ENCODE measurements at places on chromosomes 5 and 9. TPM values are rescaled to one million over a fixed set of nuclear protein-coding genes. Genes with fewer than 3 reads are reported as not detected.

Gene EGFLAM
- 8.0 TPM for total RNA-seq

Gene HK3
- total RNA-seq, result 0.46 TPM

Gene RAD50
- total RNA-seq, result 35.5 TPM

Gene SLC6A7
- not detected for total RNA-seq

Gene CYLC2
- not detected for total RNA-seq

Gene OMD
- total RNA-seq, result 5.9 TPM

Gene OLFML2A
- total RNA-seq, result 32.7 TPM

Gene TMEM252
- total RNA-seq, result not detected

Gene CCDC107
- 43.8 TPM for total RNA-seq

- DNase-seq, result no peak
- no peaks in the 10 kb centered on the region for H3K36me3 ChIP-seq
These were observed 13.8 kb downstream of the UGCG start for GRCh38 chr9:111910428-111910827.

GRCh38 chr5:67896930-67897313 is 318.6 kb upstream of the PIK3R1 start:
- no peak for DNase-seq
- no peak overlapping the region for H3K27ac ChIP-seq
- H3K36me3 ChIP-seq, result no peaks in the 10 kb centered on the region
- no peak overlapping the region for H3K4me3 ChIP-seq

DNA sequence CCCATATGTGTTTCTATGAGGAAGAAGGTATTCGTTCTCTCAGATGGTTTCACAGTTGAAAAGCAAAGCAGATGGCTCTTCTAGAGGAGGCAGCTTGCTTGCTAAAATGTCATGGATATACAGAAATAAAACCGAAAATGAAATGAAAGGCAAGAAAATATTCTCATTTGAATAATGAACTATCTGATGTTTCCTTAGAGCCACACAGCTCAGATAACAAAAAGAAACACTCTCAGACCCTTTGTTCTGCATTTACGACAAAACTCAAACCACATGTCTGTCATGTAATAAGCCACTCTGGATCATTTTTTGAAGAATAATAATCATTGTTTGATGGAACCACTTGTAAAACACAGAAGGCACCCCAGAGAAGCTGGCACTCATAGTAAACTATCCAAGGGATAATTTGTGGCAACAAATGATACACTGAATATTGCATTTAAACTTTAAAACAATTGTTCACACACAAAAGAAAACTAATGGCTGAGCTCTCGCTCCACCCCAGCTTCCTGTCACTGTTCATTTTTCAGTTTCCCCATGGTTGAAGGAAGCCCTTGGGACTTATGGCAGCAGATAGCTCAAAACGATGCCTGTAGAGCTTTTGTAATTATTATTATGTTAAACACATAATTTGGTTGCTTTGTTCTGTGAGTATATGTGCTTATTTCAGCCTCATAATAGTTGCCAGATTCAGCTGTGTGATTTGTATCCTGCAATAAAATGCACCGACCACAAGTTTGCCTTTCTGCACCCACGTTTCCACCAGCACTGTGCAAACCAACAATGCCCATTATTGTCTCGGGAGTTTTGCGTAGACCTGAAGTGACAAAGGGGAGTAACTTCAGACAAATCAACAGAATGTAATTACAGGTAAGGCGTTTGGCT is 256.0 kb downstream of the TMEM167A start:
- no peaks in the 10 kb centered on the region for H3K36me3 ChIP-seq
- no peak overlapping the region for H3K27ac ChIP-seq
- no peak overlapping the region for H3K4me3 ChIP-seq
- H3K27me3 ChIP-seq, result no peaks in the 10 kb centered on the region
- no peaks in the 10 kb centered on the region for H3K4me1 ChIP-seq

GRCh38 chr5:125251703-125252102 is 505.3 kb upstream of the ZNF608 start:
- H3K27me3 ChIP-seq, result no peaks in the 10 kb centered on the region
- no peak for DNase-seq
- H3K4me3 ChIP-seq, result no peak overlapping the region
- no peaks in the 10 kb centered on the region for H3K4me1 ChIP-seq
- no peaks in the 10 kb centered on the region for H3K36me3 ChIP-seq
- no peak overlapping the region for H3K27ac ChIP-seq

- H3K27me3 ChIP-seq, result no peaks in the 10 kb centered on the region
- H3K36me3 ChIP-seq, result no peaks in the 10 kb centered on the region
- no peak overlapping the region for H3K4me3 ChIP-seq
- H3K4me1 ChIP-seq, result no peaks in the 10 kb centered on the region
- no peak overlapping the region for H3K27ac ChIP-seq
These were observed 2115.0 kb downstream of the MAT2B start for GRCh38 chr5:165620394-165620793.

DNA sequence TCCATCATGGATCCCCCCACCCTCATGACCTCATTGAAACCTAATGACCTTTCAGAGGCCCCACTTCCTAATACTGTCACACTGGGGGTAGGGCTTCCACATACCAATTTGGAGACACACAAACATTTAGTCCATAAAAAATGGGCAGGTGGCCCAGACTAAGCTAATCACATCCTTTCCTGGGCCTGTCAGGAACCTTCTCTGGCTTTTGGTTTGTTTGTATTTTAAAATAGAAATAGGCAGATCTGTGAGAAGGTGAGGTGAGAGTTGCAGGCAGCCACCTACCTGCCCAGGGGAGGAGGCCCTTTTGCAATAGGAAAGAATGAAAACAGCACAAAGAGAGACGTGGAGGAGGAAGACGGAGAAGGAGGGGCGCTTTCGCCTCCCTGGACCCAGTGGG is 90.2 kb upstream of the BOD1 start:
- no peaks in the 10 kb centered on the region for H3K27me3 ChIP-seq
- H3K36me3 ChIP-seq, result no peaks in the 10 kb centered on the region
- no peak for DNase-seq
- peaks cover 17% of the 10 kb centered on the region for H3K4me1 ChIP-seq
- H3K4me3 ChIP-seq, result no peak overlapping the region

- peak overlapping the region; percentile 76 for H3K4me3 ChIP-seq
- DNase-seq, result peak; percentile 70
- peak overlapping the region; percentile 96 for H3K27ac ChIP-seq
These were observed 665 bp downstream of the ASS1 start for GRCh38 chr9:130445268-130445983.

DNA sequence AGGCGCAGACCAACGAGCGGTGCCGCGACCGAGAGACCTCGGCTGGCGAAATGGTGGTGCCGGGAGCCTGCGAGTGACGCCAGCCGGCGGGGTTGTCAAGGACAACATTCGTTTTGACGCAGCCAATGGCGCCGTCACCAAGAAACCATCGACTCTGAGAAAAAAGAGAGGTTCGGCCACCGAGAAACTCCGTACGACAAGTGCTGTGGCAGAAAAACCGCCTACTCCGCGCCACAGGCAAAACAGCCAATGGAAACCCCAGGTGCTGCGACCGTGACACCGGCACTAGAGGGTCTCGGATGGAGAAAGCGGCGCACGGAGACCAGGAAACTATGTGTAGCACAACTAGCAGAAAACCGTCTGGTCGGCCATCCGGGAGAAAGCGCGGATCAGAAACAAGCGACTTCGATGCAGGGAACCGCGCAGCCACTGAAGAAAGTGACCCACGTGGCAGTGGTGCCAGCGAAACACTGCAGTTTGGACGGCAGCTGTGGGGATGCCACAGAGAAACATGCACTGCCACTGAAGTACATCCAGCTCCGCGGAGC is 88.8 kb downstream of the ANXA2R start:
- H3K36me3 ChIP-seq, result no peaks in the 10 kb centered on the region
- DNase-seq, result peak; percentile 58
- peaks cover 7% of the 10 kb centered on the region for H3K4me1 ChIP-seq

DNA sequence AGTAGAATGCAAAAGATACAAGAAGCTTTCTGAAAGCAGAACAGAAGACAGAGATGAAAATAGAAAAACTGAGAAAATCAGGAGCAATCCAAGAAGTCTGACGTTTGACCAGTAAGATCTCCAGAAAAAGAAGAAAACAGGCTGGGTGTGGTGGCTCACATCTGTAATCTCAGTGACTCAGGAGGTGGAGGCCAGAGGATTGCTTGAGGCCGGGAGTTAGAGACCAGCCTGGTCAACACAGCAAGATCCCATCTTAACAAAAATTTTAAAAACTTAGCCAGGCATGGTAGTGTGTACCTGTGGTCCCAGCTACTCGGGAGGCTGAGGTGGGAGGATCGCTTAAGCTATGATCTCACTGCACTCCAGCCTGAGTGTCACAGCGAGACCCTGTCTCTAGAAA is 15.9 kb downstream of the RETREG1 start:
- H3K4me1 ChIP-seq, result peaks cover 15% of the 10 kb centered on the region
- H3K4me3 ChIP-seq, result no peak overlapping the region
- DNase-seq, result no peak
- no peak overlapping the region for H3K27ac ChIP-seq
- no peaks in the 10 kb centered on the region for H3K27me3 ChIP-seq

GRCh38 chr5:116885825-116886224 is 311.2 kb upstream of the SEMA6A start:
- H3K4me3 ChIP-seq, result no peak overlapping the region
- no peak for DNase-seq
- no peak overlapping the region for H3K27ac ChIP-seq
- H3K4me1 ChIP-seq, result no peaks in the 10 kb centered on the region

GRCh38 chr9:78547831-78548230 is 250.9 kb downstream of the PSAT1 start:
- no peaks in the 10 kb centered on the region for H3K27me3 ChIP-seq
- no peak overlapping the region for H3K4me3 ChIP-seq
- H3K27ac ChIP-seq, result no peak overlapping the region
- no peak for DNase-seq

DNA sequence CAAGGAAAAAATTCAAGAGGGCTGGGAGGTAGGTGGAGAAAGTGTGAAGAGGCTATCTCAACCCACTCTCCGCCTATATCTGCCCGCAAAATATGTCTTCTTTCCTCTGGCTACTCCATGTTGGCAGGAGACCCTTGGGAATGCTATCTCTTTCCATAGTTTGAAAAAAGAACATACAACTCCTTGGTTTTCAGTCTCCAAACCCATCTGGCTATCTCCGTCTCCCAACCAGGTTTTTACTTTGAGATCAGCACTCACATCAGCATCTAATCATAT is 109.9 kb upstream of the IFNE start:
- H3K4me3 ChIP-seq, result no peak overlapping the region
- H3K27me3 ChIP-seq, result no peaks in the 10 kb centered on the region
- H3K27ac ChIP-seq, result no peak overlapping the region
- H3K4me1 ChIP-seq, result no peaks in the 10 kb centered on the region

DNA sequence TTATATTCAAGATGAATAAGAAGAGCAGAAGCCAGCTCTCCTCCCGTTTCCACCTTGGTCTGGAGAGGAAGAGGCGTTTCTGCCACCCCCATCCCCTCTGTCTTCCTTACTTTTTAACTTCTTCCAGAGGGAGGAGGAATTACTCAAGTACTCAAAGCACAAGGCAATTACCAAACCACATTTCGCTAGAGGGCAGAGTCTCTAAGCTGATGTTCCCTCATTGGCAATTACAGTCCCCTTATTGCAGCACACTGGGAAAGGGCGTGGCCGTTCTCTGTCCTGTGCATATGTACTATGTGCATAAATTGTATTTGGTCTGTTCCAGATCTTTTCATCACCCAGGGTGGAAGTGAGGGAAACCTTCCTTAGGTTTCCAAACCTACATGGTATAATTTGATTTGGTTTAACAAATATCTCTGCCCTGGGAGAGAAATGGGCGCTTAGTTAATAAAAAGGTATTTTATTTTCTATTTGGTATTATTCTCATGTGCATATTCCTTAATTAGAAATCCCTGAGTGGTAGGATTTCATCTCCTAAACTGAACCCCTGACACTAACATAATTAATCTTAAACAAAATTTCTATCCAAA is 29.8 kb upstream of the ALDOB start:
- no peak overlapping the region for H3K4me3 ChIP-seq
- DNase-seq, result peak; percentile 22
- H3K4me1 ChIP-seq, result peaks cover 3% of the 10 kb centered on the region

DNA sequence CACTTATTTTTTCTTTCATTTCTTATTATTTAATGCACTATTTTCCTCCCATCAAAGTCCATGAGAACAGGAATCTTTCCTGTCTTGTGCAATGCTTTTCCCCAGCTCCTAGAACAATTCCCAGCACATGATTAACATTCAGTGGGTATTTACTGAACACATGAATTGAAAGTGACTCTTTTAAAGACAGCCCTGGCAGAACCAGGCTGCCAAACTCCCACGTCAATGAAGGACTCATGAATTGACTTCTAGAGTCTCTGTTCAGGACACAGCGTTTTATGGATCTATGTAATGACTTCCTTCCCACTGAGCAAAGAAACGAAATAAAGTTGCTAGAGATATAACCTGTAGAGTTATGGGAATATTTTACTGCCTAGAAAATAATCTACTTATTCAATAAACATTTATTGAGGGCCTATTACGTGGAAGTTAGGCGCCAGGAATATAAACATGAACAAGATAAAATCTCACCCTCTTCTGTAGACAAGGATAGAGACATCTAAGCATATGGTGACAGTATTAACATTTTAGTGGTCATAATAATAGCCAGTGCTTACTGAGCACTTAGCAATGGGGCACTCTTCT is 485.9 kb upstream of the KLF4 start:
- DNase-seq, result no peak
- no peak overlapping the region for H3K27ac ChIP-seq

DNA sequence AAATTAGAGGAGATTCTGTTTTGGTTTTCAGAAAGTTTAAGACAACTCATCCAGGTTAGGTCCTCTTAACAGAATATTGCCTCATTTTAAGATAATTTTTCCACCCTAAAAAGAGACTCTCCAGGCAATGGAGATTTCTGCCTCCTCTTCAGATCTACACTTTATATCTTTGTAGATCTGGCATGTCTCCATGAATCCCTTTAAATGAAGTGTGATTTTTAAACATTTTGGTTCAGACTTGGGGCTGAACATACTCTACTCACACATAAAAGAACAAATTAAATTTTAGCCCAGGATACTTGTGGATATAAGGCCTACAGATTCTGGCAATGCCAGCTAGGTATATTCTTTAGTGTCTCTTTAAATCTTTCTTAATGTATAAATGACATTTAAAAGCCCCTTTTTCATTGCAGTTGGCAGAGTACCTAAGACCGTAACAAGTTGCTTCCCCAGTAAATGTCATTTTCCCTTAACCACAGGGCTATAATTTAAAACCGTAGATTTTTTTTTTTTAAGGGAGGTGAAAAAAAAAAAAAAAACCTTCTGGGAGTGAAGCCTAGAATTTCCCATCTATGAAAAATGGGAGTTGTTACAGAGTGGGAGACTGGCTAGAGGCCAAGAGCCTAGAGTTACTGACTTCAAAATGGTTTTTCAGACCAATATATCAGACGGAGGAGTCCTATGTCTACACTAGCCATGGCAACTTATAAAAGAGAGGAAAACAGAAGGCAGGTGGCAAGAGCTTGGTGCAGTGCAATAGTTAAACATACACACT is 207.8 kb upstream of the TARS1 start:
- DNase-seq, result no peak
- no peaks in the 10 kb centered on the region for H3K27me3 ChIP-seq
- H3K27ac ChIP-seq, result no peak overlapping the region
- peaks cover 5% of the 10 kb centered on the region for H3K4me1 ChIP-seq
- H3K4me3 ChIP-seq, result no peak overlapping the region

- DNase-seq, result no peak
- no peaks in the 10 kb centered on the region for H3K36me3 ChIP-seq
- H3K4me1 ChIP-seq, result peaks cover 16% of the 10 kb centered on the region
- H3K27me3 ChIP-seq, result no peaks in the 10 kb centered on the region
These were observed 70.5 kb downstream of the MED27 start for GRCh38 chr9:132008855-132009812.
